ENCODE measurements at places on chromosomes 2 and 18.

DNA sequence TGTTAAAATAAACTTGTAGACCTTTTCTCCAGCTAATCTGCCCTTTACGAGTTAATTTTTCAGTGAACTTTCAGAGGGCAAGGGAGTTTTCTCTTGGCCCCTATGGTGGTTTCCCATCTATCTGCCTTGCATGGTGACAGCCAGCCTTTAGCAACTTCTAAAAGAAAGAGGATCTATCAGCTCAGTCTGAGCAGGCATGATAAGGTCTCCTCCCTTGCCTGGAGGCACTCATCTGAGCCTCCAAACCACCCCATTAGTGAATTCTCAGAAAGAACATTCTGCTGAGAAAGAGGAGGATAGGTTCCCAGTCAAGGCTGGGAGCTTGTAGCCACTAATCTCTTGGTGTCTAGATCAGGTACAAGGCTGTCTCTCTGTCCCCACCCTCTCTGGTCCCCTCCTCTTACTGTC is 10.7 kb upstream of the GYPC start:
- DNase-seq: no peak

DNA sequence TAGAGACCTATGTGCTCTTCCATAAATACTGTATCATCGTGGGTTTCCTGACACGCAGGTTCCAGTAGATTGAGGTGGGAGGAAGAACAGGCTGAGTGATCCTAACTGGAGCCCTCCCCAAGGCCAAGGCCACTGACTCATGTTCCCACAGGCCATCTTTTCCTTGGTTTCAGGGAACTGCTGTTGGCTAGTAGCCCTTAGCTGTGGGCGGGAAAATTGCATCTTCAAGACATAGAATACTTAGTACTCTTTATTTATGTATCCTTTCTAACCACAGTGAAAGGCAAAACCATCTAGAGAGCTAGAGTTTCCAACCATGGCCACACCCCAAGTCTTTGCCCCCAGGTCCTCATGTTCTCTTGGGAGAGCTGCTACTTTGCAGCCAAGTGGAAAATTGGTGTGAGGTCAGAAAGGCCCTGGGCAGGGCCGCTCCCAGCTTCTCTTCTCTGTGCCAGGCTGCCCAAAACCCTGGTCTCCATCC is 55.9 kb downstream of the COPS8 start:
- DNase-seq: no peak

GRCh38 chr2:98894331-98895000 is 41.6 kb downstream of the CRACDL start:
- DNase-seq: no peak

- DNase-seq: peak; percentile 14
Observed at GRCh38 chr2:239137898-239138283, 262.9 kb downstream of the HDAC4 start.

GRCh38 chr2:164515030-164515429 is 106.3 kb downstream of the GRB14 start:
- no peak for DNase-seq

- DNase-seq: no peak
Observed at GRCh38 chr2:224085246-224085645, 46.2 kb upstream of the SERPINE2 start.

- DNase-seq: no peak
Observed at GRCh38 chr18:26386002-26386401, 159.8 kb downstream of the TAF4B start.

DNA sequence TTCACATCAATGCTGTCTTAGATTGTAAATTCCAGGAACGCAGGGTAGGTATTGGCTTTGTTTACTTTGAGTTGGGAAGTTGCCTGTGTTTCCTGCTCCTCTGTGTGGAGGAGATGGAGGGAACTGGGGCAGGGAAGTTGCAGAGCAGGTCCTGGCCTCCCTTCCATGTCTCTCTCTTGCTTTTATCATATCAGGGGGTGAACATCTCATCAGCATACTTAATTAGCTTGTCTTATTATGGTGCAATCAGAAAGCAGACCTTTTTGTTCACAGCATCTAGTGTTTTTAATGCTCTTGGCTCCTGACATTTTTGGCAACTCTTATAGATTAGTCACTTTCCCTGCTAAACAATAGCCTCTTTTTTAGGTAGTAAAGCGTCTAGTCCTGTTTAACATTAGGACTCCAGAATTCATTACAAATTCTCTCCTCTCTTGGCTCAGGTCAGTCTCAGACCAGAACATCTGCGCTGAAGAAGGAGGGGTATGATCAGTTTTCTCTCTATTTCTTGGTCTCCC is 11.5 kb upstream of the DIPK1C start:
- DNase-seq: no peak

GRCh38 chr2:219308142-219309101 is 779 bp downstream of the PTPRN start:
- DNase-seq: peak; percentile 61

- no peak for DNase-seq
Observed at GRCh38 chr2:109260886-109261700, 132.1 kb downstream of the SH3RF3 start.

GRCh38 chr2:216571178-216571908 is 61.9 kb upstream of the IGFBP2 start:
- DNase-seq: no peak

DNA sequence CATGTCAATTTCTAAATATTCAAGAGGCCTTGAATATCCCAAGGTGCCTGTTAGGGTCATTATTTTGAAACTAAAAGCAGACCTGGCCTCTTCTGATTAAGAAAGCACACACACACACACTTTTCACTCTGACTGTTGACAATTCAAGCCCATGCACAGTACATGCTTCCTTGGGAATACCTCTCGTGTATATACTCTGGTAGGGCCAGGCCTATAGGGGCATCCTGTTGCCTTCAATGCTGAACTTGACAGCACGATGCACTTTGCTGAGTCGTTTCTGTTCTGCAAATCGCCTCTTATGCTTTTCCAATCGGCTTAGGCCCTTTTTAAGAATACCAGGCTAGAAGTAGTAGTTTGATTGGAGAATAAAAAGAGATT is 40.6 kb downstream of the IWS1 start:
- DNase-seq: no peak

Measured in CD4-positive, alpha-beta T cell treated with Interleukin-2 at 100 ng/mL for 4 hours (primary cell).